ENCODE measurements at places on chromosomes 1 and 21. TPM values are rescaled to one million over a fixed set of nuclear protein-coding genes. Genes with fewer than 3 reads are reported as not detected.

NEXN gene
- 70.8 TPM for total RNA-seq

HPCA gene
- 0.21 TPM for total RNA-seq

OR2L13 gene
- total RNA-seq, result not detected

DNM3 gene
- 7.1 TPM for total RNA-seq

FBXO44 gene
- 5.8 TPM for total RNA-seq

DIRAS3 gene
- total RNA-seq, result 10.3 TPM

TGFBR3 gene
- total RNA-seq, result 69.2 TPM

FHL3 gene
- 96.5 TPM for total RNA-seq

IL22RA1 gene
- 1.2 TPM for total RNA-seq

C1orf53 gene
- not detected for total RNA-seq

TRIM58 gene
- total RNA-seq, result 2.5 TPM

Data from tongue (tissue), 3 donors.